NCI-H510A (cell line): ENCODE measurements at places on chromosomes 5 and 9.

DNA sequence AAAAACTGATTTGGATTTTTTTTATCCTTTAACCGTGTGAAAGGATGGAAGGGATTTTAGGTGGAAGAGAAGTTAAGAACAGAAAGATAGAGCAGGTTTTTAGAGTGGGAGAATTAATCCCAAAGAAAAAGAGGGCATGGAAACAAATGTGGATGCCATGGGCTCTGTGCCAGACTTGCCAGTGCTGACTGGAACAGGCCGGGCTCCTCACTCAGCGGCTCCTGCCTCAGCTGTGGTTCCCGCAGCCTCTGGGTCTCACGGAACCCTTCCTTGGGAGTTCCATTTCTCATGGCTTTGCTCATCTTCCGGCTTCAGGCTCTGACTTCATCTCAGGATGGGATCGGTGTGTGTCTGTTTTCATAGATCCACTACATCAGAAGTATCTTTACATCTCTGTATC is 30.4 kb upstream of the SLC2A8 start:
- DNase-seq, result no peak

- no peak for DNase-seq
These were observed 159.6 kb upstream of the ALDH1B1 start for GRCh38 chr9:38232895-38233294.

- DNase-seq, result no peak
These were observed 83.2 kb upstream of the SMIM15 start for GRCh38 chr5:61245486-61245885.

DNA sequence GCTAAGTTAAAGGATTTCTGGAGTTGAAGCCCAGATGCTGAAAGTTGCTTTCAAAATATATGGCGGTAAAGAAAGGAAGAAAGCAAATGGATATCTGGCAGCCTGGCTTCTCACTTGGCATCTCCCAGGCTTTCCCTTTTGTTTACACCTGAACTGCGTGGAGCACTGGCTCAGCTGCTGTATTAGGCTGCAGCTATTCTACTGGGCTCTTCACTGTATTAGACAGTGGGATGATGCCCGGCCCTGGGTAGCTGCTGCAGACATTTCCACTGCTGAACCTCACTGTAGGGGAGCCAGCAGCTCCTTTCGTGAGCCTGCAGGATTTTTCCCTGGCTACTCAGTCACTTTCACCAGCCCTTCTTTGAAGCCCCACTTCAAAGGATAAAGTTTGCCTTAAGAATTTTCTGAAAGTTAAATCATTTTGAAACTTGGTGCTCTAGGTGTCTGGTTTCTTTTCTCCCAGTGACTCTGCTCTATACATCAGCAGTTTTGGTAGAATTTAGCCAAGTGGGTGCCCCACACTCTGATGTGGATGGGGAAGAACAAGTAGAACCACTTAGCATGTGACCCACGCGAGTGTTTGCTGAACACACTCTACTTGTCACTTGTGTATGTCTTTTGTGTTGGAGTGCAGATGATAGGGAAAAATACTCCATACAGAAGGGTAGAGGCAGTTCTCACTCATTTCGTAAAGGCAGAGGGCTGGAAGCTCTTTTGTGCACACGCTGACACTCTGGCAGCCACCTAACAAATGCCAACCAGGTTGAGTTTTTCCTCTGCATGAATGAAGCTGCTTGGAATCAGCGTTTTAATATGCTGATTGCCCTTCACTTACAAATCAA is 49.9 kb downstream of the C9orf152 start:
- no peak for DNase-seq

GRCh38 chr9:94981723-94982090 is 255.2 kb downstream of the AOPEP start:
- DNase-seq, result no peak

- no peak for DNase-seq
These were observed 101.4 kb upstream of the CD180 start for GRCh38 chr5:67297802-67298532.

GRCh38 chr9:128992995-128993394 is 35.1 kb downstream of the SH3GLB2 start:
- DNase-seq, result no peak

GRCh38 chr5:122078116-122079110 is at the start of gene LOX:
TSS of gene LOX (minus strand) at chr5:122078259. CDS start at chr5:122077985, 274 bp downstream.
- DNase-seq, result no peak

- DNase-seq, result no peak
These were observed 18.3 kb upstream of the OBP2B start for GRCh38 chr9:133227242-133227860.

GRCh38 chr5:41416336-41416735 is 94.1 kb downstream of the PLCXD3 start:
- DNase-seq, result no peak

- no peak for DNase-seq
These were observed 31.8 kb upstream of the CKS2 start for GRCh38 chr9:89278997-89279739.

DNA sequence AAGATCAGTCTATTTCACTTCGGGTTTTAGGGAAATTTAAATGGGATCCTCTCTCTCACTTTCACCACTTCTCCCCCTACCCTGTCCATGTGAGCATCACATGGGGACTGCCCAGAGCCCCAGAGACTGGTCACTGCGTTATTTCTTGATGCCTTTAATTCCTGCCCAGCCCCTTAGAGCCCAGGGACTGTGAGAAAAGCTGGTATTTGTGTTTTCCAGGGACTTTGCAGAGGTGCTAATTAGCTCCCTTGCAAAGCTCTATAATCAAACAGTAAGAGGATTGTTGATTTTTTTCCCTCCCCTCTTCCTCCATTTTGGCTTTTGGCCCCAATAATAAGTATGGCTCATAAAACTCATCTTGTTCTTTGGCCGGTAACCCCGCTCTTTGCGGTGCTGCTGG is 35.6 kb downstream of the NTRK2 start:
- no peak for DNase-seq

- no peak for DNase-seq
These were observed 144.6 kb downstream of the DOCK2 start for GRCh38 chr5:169781420-169782345.

DNA sequence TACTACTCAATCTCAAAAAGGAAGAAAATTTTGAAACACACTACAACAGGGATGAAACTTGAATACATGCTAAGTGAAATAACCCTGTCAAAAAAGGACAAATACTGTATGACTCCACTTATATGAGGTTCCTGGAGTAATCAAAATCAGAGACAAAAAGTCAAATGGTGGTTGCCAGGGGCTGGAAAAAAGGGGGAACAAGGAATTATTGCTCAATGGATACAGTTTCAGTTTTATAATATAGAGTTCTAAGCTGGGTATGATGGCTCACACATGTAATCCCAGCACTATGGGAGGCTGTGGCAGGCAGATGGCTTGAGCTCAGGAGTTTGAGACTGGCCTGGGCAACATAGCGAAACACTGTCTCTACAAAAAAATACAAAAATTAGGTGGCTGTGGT is 29.0 kb downstream of the ETF1 start:
- no peak for DNase-seq

- no peak for DNase-seq
These were observed 3.1 kb upstream of the IL7R start for GRCh38 chr5:35853631-35854030.
